ENCODE measurements at places on chromosomes 7 and 10.

GRCh38 chr10:49611166-49611815 lies 1.2 kb downstream of the SLC18A3 start:
- DNase-seq: peak; percentile 65

- peak; percentile 55 for DNase-seq
Measured at GRCh38 chr7:155356323-155357105, 58.8 kb downstream of the INSIG1 start.

- no peak for DNase-seq
Measured at GRCh38 chr7:70735313-70735712, 396.6 kb upstream of the GALNT17 start.

GRCh38 chr7:157016352-157017041 lies 6.0 kb upstream of the MNX1 start:
- DNase-seq: no peak

GRCh38 chr7:18558503-18558902 lies 63.0 kb downstream of the HDAC9 start:
- no peak for DNase-seq

DNA sequence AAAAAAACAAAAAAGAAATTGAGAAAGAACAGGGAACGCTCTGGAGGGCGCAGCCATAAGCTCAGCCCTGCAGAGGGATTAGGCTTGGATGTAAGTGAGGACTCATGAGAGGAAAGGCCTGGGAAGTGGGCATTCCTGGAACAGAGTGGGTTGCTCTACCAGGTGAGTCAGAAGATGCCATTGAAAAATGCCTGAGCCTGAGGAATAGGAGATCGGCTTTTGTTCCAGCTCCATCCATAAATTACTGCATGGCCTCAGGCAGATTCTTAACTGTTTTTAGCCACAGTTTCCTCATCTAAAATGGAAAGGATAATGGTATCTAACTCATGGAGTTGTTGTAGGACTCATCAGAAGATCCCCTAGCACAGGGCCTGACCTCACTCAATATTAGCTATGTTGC lies 1.1 kb upstream of the RGR start:
- DNase-seq: no peak

GRCh38 chr10:79060641-79061255 lies 8.0 kb upstream of the ZMIZ1 start:
- no peak for DNase-seq

GRCh38 chr10:32077896-32078485 lies 21.8 kb upstream of the KIF5B start:
- no peak for DNase-seq

GRCh38 chr7:71868797-71869196 lies 543.3 kb downstream of the CALN1 start:
- peak; percentile 75 for DNase-seq
